Panc1 (cell line): ENCODE measurements at places on chromosomes 3 and 15.

DNA sequence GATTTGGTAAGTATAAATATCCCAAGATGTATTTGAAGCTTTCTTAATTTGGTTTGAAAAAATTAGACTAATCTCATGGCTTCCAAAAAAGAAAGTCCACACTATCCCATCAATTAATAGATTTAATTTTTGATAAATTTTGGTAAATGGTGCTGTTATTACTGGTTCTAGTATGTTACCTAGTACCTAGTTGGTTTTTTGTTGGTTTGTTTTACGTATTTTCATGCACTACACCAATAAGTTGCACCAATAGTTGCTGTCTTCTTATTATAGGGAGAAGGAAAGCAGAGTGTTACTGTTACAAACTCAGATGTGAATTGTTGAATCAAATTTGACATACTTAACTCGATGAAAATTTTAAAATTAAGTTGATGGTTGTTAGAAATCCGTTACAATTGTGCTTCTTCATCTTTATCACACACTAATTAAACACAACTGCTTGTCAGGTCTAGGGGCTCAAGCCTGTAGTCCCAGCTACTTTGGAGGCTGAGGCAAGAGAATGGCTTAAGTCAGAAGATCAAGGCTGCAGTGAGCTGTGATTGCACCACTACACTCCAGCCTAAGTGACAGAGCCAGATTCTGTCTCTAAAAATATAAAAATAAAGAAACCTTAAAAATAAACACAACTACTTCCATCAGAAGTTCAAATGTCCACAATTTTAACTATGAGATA, 23.1 kb upstream of the MBNL1 start:
- DNase-seq, result no peak

DNA sequence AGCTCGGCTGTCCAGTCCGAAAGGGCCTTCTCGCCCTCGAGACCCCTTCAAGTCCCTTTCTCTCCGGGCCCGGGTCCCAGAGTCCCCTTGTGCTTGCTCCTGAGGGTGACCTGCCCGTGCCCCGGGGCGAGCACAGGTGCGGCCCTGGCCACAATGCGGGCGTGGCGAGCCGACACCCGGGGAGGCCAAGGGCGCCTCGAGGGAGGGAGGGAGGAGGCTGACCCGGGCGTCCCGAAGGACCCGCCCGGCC, 810 bp upstream of the MEF2A start:
- DNase-seq, result no peak

DNA sequence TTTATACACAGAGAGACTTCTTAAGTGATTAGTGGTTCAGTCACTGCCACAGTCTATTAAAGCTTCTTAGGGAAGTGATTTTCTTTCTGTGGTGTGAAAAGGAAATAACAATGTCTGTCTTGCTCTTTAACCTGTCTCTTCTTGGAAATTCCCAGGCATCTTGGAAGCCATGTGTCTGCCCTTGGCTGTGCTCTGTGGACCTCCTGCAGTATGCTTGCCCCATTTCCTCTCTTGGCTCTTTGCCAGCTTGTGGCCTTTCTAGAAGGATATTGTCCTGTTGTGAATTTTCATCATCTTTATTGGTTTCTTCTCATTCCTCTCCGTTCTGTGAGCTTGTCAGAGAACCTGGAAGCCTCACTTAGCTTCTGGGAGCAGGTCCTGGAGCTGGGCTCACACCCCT, 338.4 kb upstream of the C2CD4B start:
- DNase-seq, result no peak

- DNase-seq, result no peak
Observed at GRCh38 chr3:32278714-32279113, 40.2 kb downstream of the CMTM8 start.

DNA sequence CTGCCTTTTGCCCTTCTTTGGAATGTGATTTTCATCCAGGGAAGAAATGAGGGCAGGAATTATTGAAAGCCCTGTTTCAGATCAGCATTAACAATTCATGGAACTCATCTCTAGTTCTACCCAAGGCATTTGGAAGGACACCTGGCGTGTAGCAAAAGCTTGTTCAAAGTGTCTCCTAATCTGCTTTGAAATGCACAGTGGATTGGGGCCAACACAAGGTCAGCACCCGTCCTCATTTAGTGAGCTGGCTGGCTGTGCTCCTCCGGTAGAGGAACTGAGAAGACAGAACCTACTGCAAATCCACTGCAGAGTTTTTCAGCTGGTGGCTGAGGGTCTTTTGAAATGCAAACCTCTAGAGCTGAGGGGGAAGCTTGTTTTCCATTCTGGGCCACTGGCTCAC, 141.6 kb upstream of the STT3B start:
- no peak for DNase-seq
